ENCODE measurements at places on chromosomes 1 and 21. TPM values are rescaled to one million over a fixed set of nuclear protein-coding genes. Genes with fewer than 3 reads are reported as not detected.

Gene TRAF3IP3
- total RNA-seq, result not detected

Gene PDPN
- 4.3 TPM for total RNA-seq

Gene DCST1
- not detected for total RNA-seq

Gene NHLH1
- 1.2 TPM for total RNA-seq

Gene GJA5
- 189 TPM for total RNA-seq

DNA sequence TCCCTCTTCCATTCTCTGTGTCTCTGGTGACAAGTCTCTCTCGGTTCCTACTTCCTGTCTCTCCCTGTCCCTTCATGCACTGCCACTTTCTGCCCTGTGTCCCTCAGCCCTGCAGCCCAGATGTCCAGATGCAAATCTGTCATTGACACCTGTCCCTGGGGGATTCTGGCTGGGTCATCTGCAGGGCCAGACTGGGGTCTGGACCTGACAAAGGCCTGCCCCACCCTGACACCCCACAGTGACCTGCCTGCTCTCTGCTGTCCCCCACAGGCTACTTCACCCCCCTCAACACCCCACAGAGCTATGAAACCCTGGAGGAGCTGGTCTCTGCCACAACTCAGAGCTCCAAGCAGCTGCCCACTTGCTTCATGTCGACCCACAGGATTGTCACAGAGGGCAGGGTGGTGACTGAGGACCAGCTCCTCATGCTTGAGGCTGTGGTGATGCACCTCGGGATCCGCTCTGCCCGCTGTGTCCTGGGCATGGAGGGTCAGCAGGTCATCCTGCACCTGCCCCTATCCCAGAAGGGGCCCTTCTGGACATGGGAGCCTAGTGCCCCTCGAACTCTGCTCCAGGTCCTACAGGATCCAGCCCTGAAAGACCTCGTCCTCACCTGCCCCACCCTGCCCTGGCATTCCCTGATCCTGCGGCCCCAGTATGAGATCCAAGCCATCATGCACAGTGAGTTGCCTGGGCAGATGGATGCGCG lies 7.2 kb downstream of the THEMIS2 start:
- no peak for DNase-seq

DNA sequence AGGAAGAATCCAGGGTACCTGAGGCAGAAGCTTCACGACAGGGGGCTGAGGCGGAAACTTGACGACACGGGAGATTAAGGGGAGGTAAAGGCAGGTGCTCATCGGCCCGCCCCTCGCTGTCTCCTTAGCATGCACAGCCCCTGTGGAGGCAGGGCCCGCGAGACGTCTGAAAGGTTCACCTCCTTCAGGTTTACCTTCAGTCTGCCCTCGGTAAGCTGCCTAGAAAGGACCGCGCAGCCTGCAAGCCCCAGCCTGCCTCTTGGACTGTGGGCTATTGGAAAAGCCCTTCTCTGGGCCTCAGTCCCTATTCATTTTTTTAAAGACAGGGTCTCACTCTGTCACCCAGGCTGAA lies 28.5 kb downstream of the KNCN start:
- no peak for DNase-seq

DNA sequence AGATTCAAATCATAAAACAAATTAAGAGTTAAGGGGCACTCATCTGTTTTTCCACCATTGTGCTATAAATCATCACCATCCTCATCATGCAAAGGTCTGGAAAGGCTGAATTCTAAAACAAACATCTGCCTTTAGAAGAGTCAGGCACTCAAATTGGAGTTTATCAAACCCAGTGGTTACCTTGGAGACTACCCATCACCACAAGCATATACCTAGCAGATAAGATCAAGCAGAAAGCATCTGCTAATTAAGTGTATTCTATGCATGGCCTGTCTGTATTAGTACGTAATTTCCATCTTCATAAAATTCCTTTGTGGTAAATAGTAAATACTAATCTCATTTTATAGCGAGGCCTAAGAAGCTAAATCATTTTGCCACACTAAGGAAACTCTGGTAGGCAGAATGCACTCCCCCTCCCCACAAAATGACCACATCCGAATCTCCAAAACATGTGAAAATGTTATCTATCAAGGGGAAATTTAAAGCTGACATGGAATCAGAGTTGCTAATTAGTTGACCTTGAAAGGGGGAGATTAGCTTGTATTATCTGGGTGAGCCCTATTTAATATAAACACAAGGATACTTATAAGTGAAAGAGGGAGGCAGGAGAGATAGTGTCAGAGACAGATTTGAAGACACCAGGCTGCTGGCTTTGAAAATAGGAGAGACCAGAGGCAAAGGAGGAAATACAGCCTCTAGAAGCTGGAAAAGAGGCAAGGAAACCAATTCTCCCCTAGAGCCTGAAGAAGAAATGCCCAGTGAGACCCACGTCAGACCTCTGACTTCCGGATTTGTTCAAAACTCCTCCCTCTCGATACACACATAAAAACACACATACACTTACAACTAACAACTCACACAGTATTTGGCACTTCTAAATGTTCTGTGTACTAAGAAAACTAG lies 23.2 kb downstream of the ARID4B start:
- no peak for DNase-seq

- DNase-seq, result no peak
Observed at GRCh38 chr1:31112266-31112935, 46.9 kb upstream of the PUM1 start.

DNA sequence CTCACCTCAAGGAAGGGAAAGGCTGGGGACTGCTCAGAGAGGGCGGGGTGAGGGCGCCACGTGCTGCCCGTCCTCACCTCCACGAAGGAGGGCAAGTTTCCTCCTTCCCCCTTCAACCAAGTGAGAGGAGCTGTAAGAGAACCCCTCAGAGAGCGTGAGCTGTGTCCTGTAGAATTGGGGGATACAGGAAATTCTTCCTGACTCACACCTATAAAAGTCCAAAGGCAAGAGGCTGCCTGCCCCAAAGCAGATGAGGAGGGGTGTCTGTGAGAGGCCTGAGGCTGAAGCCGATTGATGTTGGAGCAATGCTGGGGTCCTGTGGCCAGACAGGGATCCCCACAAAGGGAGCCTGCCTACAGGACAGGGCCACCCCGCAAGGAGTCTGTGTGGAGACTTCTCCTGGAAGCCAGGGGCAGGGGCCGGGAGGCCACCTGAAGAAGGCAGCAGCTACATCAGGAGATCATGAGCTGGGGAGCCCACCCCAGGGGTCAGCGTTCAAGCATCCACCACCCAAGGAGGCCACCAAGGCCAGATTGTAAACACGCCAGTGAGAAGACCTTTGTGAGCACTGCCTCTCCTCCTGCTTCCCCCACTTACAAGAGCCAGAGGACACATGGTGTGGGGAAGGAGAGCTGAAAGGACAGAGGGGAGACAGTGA lies 27.7 kb downstream of the S100A6 start:
- DNase-seq, result no peak

DNA sequence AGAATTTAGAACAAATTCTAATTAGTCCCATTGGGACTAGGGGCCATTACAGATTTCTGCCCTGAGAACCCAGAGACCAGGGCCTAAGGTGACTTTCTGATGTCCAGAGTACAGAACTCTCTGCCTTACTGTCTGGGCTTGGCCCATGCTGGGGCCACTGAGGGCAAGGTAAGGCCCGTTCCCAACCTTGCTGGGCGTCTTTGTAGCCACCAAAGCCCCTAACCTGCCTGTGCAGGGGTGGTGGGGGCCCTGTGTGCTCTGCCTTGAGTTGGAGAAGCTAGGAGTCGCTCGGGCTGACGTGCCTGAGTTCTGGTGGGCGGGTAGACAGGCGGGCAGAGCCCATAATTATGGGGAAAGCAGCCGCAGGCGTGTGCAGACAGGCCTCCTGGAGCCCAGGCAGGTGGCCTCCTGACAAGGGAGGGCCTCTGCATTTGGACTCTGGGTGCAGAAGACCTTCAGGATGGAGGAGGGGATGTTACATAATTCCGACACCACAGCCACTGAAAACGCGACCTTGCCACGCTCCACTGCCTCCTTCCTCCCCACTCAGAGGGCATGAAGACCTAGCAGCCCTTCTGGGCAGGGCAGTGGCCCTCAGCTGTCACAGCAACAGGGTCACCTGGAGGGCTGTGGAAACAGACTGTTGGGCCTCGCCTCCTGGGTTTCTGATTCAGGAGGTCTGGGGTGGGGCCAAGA lies 239.9 kb upstream of the TMEM51 start:
- no peak for DNase-seq

GRCh38 chr1:25694167-25695007 lies 77.8 kb downstream of the MAN1C1 start:
- no peak for DNase-seq

DNA sequence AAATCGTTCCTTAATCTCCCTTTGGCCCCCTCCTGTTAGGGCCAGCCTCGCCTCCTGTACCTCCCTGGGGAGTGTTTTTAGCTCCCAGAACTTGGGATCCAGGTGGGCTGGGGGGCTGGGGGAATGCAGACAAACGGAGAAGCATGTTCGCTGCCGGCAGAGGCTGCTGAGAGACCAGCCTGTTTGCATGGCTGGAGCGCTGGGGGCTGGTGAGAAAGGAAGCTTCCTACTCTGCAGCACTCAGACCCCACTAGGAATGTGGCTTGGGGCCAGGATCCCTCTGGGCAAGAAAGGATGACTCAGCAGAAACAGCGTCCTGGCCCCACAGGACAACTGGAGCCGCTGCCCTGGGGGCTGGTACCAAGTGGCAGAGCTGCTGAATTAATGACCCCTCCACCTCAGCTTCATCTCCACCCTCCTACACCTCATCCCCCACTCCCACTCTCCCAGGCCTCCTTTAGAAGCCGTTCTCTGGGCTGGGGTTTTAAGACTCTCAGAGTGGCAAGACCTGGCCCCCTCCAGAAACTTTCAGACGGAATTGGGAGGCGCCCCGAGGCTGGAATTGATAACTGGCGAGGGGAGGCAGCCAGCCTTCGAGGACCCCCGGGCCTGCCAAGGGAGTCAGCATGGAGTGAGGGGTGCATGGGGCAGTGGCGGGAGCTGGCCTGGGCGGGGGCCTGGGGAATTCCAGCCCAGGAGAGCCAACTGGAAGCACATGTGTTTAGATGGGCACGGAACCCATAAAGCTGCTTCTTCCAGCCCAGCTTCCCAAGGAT lies 28.5 kb upstream of the EPS8L3 start:
- DNase-seq, result peak; percentile 53

DNA sequence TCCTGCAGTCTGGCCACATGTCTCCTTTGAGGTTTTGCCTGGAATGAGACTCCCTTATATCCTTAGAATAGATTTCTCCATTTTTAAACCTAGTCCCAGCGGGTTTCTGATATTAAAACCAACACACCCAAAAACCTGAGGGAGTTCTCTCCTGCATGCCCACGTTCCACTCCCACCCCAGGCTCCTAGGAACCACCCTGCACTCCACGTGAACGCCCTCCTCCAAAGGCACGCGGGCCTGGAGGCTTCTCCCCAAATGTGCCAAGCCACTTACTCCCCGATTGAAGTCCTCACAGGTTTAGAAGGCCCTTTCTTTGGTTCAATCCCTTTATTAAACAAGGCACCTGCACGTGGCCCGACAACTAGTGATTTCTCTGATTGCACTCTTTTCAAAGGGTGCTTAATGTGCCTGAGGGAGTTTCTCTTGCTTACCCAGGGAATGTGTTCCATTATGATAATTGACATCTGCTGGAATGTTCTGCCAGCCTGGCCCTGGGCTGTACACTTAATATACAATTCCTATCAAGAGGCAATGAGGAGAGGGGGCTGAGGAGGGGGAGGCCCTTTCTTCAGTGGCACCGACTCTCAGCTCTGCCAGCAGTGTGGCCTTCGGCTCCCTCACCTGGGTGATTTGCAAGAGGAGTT lies 104.3 kb upstream of the ADAR start:
- no peak for DNase-seq

GRCh38 chr1:218525031-218525430 lies 179.9 kb downstream of the TGFB2 start:
- no peak for DNase-seq

DNA sequence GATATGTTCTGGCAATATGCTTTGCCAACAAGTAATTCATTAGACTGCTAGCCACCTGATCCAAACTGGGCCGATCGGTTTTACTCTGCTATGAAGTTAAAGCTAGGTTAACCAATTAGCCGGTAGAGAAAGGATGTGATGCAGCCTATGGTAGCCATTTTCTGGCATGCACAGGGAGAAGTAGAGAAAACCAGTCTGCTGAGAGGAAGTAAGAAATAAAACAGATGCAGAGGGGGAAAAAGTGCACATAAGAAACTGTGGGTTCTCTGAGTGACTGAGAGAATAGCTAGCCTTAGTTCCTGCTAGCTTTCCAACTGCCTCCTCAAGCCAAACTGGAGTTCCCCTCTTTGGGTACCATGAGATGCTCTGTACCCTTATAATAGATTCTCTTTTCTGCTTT lies 52.8 kb downstream of the ARID4B start:
- no peak for DNase-seq

- DNase-seq, result no peak
Observed at GRCh38 chr1:14925336-14926136, 228.0 kb upstream of the TMEM51 start.

- DNase-seq, result no peak
Observed at GRCh38 chr1:17773591-17774326, 18.6 kb downstream of the ACTL8 start.

- DNase-seq, result peak; percentile 56
Observed at GRCh38 chr21:39715804-39716397, 29.1 kb upstream of the IGSF5 start.

GRCh38 chr1:155175281-155175926 lies 1.8 kb downstream of the TRIM46 start:
- no peak for DNase-seq

DNA sequence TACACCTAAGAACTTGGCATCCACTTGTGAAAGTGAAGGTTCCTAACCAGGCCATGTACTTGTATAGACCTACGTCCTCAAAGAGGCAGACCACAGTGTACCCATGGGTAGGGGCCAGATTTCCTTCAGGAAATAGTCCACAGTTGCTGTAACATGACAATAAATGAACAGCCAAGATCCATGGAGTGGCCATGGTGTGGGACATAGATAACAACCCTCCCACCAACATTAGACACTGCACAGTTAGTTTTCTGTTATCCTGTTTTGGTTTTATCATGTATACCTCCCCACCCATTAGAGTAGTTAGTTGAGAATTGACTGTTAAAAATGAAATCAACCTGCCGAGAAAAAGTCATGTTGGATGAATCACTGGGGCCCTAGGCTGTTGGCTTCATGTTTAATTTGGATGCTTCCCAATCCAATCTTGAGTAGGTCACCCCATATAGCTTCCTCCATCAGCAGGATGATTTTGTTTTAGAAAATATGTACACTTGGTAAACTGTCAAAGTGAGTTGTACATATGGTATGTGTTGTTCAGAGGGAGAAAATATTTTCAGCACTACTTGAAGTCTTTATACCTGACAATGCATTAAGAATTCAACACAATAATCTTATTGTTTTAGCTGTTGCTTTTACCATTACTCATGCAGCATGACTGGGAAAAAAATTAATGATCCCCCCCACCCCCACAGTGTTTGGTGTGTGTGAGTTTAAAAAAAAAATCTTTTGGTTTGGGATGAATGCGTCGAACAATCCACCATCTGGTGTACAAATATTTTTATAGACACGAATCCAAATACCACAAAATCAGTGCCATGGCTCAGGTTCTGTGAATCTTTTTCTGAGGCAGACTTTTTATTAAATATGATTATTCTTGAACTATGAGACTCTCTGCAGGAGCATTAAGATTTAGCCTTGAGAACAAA lies 88.3 kb upstream of the ARHGAP29 start:
- no peak for DNase-seq

- DNase-seq, result no peak
Observed at GRCh38 chr1:98288494-98288893, 367.7 kb upstream of the DPYD start.

GRCh38 chr1:40788561-40789341 lies 5.2 kb downstream of the KCNQ4 start:
- no peak for DNase-seq

GRCh38 chr1:108871050-108871724 lies 5.6 kb upstream of the GPSM2 start:
- DNase-seq, result no peak
